Uterus (tissue), 4 donors: ENCODE measurements at places on chromosomes 16 and 17. TPM values are rescaled to one million over a fixed set of nuclear protein-coding genes. Genes with fewer than 3 reads are reported as not detected.

Gene CCDC200
- not detected for total RNA-seq

Gene CCDC43
- total RNA-seq: 16.7 TPM

Gene PYY
- total RNA-seq: not detected

Gene LGALS9B
- not detected for total RNA-seq

Gene CDT1
- total RNA-seq: 0.34 TPM

Gene MRPS34
- total RNA-seq: 158 TPM

Gene QRICH2
- total RNA-seq: 7.2 TPM

Gene ADAMTS18
- total RNA-seq: 5.3 TPM

Gene CTRL
- not detected for total RNA-seq

Gene ZSWIM7
- 15.8 TPM for total RNA-seq

Gene HNF1B
- not detected for total RNA-seq

Gene CCDC40
- 16.6 TPM for total RNA-seq

Gene ZG16B
- total RNA-seq: 15.9 TPM

Gene MYCBPAP
- total RNA-seq: 6.5 TPM

Gene CANT1
- total RNA-seq: 40.6 TPM

Gene CA4
- total RNA-seq: 17.3 TPM

Gene ASPA
- total RNA-seq: 5.7 TPM

Gene KRTAP3-1
- not detected for total RNA-seq

Gene ZP2
- total RNA-seq: not detected

Gene MMP25
- total RNA-seq: not detected

Gene KRTAP1-5
- total RNA-seq: not detected

Gene CDH15
- total RNA-seq: not detected

Gene CLDN9
- not detected for total RNA-seq

Gene UTS2R
- not detected for total RNA-seq

Gene NT5C
- total RNA-seq: 54.2 TPM

Gene GRAP
- total RNA-seq: 17.9 TPM

Gene ABCC12
- not detected for total RNA-seq

Gene LRRC36
- 2.8 TPM for total RNA-seq

Gene CCL4L2
- total RNA-seq: not detected

Gene MC1R
- 6.2 TPM for total RNA-seq

Gene C17orf78
- total RNA-seq: not detected

Gene ERN2
- 0.59 TPM for total RNA-seq

Gene TBC1D3B
- total RNA-seq: not detected

Gene MEFV
- 1.3 TPM for total RNA-seq

Gene PYCARD
- 13.4 TPM for total RNA-seq

Gene GCGR
- total RNA-seq: not detected

Gene CCL4
- 1.5 TPM for total RNA-seq

Gene FOXO3B
- 10.8 TPM for total RNA-seq

Gene MFAP4
- 81.2 TPM for total RNA-seq

Gene OSGIN1
- total RNA-seq: 1.2 TPM

Gene SLC38A8
- total RNA-seq: not detected

Gene CBLN1
- total RNA-seq: not detected

Gene C17orf113
- 3.3 TPM for total RNA-seq

Gene RNF222
- not detected for total RNA-seq

Gene TMC5
- total RNA-seq: not detected

Gene EXOC3L1
- 5.1 TPM for total RNA-seq

Gene PSKH1
- total RNA-seq: 23.8 TPM

Gene KRT28
- total RNA-seq: not detected

Gene GAS2L2
- total RNA-seq: not detected

Gene TBC1D3G
- not detected for total RNA-seq
